Heart left ventricle (tissue), 16 donors: ENCODE measurements at places on chromosomes 11 and 22.
A peak's percentile ranks its signal among the peaks of the same experiment; 100 is the strongest.

- no peaks in the 10 kb centered on the region for H3K27me3 ChIP-seq
- H3K4me1 ChIP-seq, result peaks cover 47% of the 10 kb centered on the region
- DNase-seq, result no peak
Observed at GRCh38 chr11:45178890-45179671, 32.6 kb downstream of the PRDM11 start.

- H3K27me3 ChIP-seq, result no peaks in the 10 kb centered on the region
- peak; percentile 39 for DNase-seq
- H3K36me3 ChIP-seq, result peaks cover 29% of the 10 kb centered on the region
- H3K4me1 ChIP-seq, result peaks cover 54% of the 10 kb centered on the region
- peak overlapping the region; percentile 88 for H3K4me3 ChIP-seq
Observed at GRCh38 chr11:123062892-123063825, 1.2 kb upstream of the HSPA8 start.

GRCh38 chr11:77410076-77410827 is 63.6 kb downstream of the PAK1 start:
- H3K4me3 ChIP-seq, result peak overlapping the region; percentile 75
- no peaks in the 10 kb centered on the region for H3K27me3 ChIP-seq
- H3K27ac ChIP-seq, result no peak overlapping the region
- no peaks in the 10 kb centered on the region for H3K36me3 ChIP-seq
- DNase-seq, result no peak

- DNase-seq, result no peak
- no peaks in the 10 kb centered on the region for H3K27me3 ChIP-seq
- H3K4me3 ChIP-seq, result no peak overlapping the region
- H3K4me1 ChIP-seq, result no peaks in the 10 kb centered on the region
Observed at GRCh38 chr11:26944866-26945664, 48.8 kb upstream of the FIBIN start.

DNA sequence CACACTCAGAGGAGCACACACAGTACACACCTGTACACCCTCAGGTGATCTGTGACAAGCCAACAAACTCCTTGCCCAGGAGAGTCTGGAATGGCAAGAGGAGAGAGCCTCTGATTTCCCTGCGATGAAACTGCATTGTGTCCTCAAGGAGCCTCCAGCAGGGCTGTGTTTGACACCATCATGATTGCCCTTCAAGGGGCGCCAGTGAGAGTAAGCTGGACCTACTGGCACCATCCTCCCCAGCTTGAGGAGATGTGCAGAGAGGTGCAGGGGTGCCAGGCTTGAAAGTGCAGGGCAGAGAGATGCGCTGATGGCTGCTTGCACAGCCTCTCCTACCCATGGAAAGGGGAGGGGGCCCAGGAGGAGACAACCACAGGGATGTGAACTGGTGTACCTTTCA is 188.8 kb upstream of the CADM1 start:
- no peaks in the 10 kb centered on the region for H3K4me1 ChIP-seq
- no peak overlapping the region for H3K4me3 ChIP-seq
- no peaks in the 10 kb centered on the region for H3K36me3 ChIP-seq
- H3K27ac ChIP-seq, result no peak overlapping the region

GRCh38 chr11:109197656-109198055 is 224.3 kb upstream of the C11orf87 start:
- no peak overlapping the region for H3K4me3 ChIP-seq
- no peaks in the 10 kb centered on the region for H3K4me1 ChIP-seq
- no peaks in the 10 kb centered on the region for H3K27me3 ChIP-seq

- no peaks in the 10 kb centered on the region for H3K27me3 ChIP-seq
- no peaks in the 10 kb centered on the region for H3K4me1 ChIP-seq
- no peak overlapping the region for H3K27ac ChIP-seq
- no peak for DNase-seq
- H3K36me3 ChIP-seq, result no peaks in the 10 kb centered on the region
- no peak overlapping the region for H3K4me3 ChIP-seq
Observed at GRCh38 chr22:27596133-27596870, 205.3 kb downstream of the MN1 start.

GRCh38 chr11:85595285-85595884 is 31.8 kb downstream of the DLG2 start:
- DNase-seq, result no peak
- H3K27ac ChIP-seq, result no peak overlapping the region
- no peaks in the 10 kb centered on the region for H3K27me3 ChIP-seq

GRCh38 chr11:44568658-44569473 is 3.4 kb downstream of the CD82 start:
- H3K27me3 ChIP-seq, result no peaks in the 10 kb centered on the region
- H3K4me3 ChIP-seq, result no peak overlapping the region
- DNase-seq, result peak; percentile 83
- H3K36me3 ChIP-seq, result no peaks in the 10 kb centered on the region

DNA sequence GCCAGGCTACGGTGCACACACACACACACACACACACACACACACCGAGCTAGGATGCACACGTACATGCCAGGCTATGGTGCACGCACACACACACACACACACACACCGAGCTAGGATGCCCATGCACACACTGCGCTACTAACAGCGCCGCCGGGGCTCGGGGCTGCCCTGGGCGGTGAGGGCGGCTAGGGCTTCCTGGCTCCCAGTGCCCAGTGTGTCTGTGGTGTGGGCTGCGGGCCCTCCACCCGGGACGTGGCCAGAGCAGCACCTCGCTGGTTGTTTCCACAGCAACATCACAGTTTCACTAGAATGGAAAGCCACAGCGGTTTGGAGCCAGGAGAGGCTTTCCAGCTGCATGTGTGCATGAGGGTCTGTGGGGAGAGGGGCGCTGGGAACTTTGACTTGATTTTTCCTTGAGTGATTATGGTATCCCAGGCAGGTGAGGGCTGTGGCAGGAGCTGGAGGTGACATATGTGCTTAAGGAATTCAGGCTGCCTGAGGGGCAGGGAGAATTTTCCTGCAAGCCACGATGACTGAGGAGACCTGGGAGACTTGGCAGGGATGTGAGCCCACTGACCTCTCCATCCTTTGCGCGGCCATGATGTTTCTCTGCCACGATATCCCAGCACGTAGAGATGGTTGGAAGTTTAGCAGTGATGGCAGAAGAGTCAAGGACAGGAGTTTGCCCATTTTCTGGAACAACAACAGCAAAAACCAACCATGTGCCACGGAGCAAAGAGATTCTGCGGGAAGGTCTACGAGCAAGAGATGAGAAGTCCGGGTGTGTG is 195.9 kb downstream of the SNX19 start:
- H3K27ac ChIP-seq, result no peak overlapping the region
- DNase-seq, result no peak
- no peaks in the 10 kb centered on the region for H3K27me3 ChIP-seq
- H3K4me3 ChIP-seq, result no peak overlapping the region

DNA sequence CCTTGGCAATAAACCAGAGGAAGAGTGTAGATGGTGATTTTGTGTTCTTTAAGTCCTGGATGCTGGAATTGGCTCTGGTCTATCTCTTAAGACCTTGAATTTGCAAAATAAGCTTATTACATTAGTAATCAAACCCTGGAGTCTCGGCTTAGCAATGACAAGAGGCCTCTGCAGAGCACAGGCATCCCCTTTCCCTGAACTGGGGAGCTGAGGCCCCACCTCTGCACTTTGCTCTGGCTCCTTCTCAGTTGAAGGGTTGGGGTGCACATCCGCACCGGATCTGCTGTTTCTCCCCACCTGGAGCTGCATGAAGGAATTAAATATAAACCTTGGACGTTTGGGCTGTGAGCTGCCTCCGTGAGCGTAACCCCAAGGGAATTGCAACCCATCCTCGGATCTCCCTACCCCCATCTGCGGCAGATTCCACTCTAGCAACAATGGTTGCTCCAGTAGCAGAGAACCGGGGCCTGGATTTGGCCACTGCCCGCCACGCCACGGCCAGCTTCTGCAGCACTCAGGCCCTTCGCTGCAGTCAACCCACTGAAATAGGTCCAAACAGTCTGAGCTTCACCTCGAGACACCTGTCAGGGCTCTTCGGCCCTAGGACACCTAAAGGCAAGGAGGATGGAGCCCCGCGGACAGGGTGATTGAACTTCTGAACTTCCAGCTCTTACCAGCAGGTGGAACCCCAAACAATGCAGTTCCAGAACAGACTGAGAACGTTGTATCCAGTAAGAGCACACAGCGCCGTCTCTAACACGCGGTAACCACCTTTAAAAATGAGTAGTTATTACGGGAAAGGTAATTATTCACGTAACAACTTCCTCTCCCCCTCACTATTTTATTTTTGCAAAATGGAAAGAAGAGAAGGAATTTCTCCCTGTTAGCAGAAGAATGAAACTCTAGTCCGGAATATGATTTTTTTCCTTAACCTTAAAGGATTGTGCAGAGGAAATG is 54.8 kb upstream of the CAPRIN1 start:
- H3K4me1 ChIP-seq, result no peaks in the 10 kb centered on the region
- H3K27ac ChIP-seq, result no peak overlapping the region
- DNase-seq, result peak; percentile 53
- H3K27me3 ChIP-seq, result no peaks in the 10 kb centered on the region
- no peaks in the 10 kb centered on the region for H3K36me3 ChIP-seq
- no peak overlapping the region for H3K4me3 ChIP-seq

- H3K36me3 ChIP-seq, result no peaks in the 10 kb centered on the region
- no peak for DNase-seq
- H3K4me1 ChIP-seq, result no peaks in the 10 kb centered on the region
- no peak overlapping the region for H3K27ac ChIP-seq
- no peaks in the 10 kb centered on the region for H3K27me3 ChIP-seq
Observed at GRCh38 chr11:126805870-126806269, 194.7 kb downstream of the KIRREL3 start.

- no peak overlapping the region for H3K4me3 ChIP-seq
- DNase-seq, result no peak
- no peaks in the 10 kb centered on the region for H3K36me3 ChIP-seq
- peak overlapping the region; percentile 69 for H3K27ac ChIP-seq
Observed at GRCh38 chr22:28710107-28710506, 30.5 kb upstream of the TTC28 start.
